ENCODE measurements at places on chromosomes 5 and 9.

DNA sequence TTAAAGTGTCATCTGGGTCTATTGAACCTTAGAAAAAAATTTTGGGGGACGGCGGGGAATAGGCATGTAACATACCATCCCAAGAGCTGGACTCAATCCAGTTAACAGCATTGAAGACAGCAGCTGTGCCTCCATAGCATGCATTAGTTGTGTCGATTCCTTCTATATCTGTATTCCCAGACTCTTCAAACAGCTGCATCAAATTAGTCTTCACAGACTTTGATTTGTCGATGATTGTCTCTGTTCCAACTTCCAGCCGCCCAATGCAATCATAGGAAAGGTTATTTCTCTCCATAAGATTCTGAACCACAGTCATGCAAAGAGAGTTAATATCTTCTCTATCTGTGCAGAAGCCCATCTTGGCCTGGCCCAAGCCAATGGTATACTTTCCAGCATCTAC lies 14.8 kb downstream of the HMGCS1 start:
- no peak for DNase-seq

DNA sequence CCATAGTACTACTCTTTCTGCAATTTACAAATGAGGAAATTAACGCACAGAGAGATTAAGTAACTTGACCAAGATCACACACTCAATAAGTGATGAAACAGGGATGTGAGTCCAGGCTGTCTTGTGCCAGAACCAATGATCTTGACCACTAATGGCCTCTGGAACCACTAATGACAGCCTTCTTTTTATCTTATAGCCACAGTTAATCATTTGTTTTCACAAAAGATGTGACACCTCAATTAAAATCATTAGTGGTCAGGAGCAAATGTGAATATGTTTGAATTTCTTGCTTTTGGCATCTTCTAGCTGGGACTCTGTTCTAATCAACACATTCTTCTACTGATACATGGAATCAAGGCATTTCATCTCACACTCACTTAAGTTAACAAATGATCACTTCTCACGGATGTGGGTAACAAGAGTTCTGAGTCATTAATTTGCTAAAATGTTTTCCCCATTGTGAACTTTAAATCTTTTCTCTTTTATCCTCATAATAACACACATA lies 102.7 kb upstream of the CD180 start:
- no peak for DNase-seq

GRCh38 chr5:81817086-81817485 lies 66.2 kb upstream of the SSBP2 start:
- DNase-seq: no peak

- no peak for DNase-seq
These were observed 236.5 kb upstream of the TRIM32 start for GRCh38 chr9:116450378-116451139.

Data from left renal pelvis (tissue), 4 donors.